Occipital lobe (tissue), 3 donors: ENCODE measurements at places on chromosomes 1 and 21. TPM values are rescaled to one million over a fixed set of nuclear protein-coding genes. Genes with fewer than 3 reads are reported as not detected.

Gene SPRR2F
- not detected for total RNA-seq

Gene SEC16B
- total RNA-seq, result 0.78 TPM

- DNase-seq, result no peak
These were observed 19.9 kb downstream of the MYOM3 start for GRCh38 chr1:24091971-24092482.

DNA sequence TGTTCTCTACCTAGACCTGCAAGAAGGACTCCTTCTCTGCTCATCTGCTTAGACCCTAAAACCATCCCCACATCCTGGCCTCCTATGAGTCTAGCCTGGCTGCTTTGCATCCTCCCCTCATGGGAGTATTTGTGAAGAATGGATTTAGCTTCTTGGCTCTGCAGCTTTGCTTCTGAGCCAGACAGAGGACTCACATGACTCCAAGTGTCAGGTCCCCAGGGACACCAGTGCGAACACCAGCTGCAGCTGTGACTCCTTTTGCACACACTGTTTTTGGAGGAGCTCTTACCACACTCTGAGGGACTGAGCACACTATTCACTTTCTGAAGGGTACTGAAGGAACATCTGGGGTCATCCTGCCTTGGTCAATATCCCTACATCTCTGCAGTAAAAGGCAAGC is 131.8 kb upstream of the SGIP1 start:
- peak; percentile 4 for DNase-seq

GRCh38 chr1:79293611-79294010 is 287.1 kb upstream of the ADGRL4 start:
- DNase-seq, result no peak

Gene SIM2
- total RNA-seq, result not detected

DNA sequence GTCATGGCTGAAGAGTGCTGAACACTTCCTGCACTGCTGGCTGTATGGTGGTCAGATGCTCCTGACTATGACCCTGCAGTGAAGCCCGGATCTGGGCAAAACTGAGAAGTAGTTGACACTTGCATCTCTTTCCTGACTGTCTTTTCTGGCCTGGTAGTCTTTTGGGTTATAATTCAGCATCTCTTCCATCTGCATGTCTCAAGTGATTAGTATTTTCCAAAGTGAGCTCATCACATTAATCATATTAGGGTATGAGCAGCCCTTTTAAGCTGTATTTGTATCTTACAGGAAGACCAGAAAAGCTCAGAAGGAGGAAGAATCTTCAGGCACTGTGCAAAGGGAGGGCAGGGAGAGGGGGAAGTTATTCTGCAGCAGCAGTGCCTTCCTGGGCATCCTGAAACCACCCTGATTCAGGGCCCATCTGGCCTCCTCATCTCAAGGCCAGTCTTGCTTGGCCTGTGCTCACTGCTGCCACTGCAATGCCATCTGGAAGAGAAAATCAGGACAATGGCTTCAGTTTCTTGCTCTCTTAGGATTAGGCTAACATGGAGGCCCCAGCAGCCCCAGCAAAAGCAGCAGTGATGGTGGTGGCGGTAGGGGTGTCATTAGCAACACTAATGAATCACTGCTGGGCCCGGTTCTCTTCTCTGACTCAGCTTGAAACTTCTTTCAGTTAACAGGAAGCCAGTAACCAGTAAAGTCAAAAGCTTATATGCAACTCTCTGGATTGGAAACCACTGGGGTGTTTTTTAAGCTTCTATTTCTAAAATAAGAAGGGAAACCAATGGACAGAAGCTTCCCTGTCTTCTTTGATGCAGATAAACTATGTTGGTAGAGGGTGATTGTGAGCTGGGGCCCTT is 63.3 kb upstream of the WDR26 start:
- DNase-seq, result peak; percentile 44

GRCh38 chr1:207344221-207344620 is 22.7 kb downstream of the CD55 start:
- no peak for DNase-seq

- DNase-seq, result no peak
These were observed 22.3 kb downstream of the BTG3 start for GRCh38 chr21:17590430-17590829.

Gene RXFP4
- total RNA-seq, result not detected

GRCh38 chr1:116170721-116171589 is 59.8 kb downstream of the MAB21L3 start:
- no peak for DNase-seq

DNA sequence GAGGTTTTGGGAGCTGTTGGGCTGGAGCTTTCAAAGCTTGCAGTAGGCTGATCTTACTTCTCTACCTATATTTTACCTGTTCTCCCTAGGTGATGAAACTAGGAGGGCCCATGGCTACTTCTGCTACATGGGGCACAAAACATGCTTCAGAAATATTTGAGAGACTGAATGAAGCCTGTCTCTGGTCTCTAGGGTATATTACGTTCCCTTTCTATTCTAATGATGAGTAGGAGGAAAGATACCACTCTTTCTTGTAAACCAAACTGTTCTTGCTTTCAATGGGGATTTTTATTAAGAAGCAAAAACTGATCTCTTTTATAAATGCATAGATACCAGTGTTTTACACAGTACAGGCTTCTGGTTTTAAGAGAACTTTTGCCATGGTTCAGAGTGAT is 103.1 kb downstream of the GALNT2 start:
- no peak for DNase-seq

DNA sequence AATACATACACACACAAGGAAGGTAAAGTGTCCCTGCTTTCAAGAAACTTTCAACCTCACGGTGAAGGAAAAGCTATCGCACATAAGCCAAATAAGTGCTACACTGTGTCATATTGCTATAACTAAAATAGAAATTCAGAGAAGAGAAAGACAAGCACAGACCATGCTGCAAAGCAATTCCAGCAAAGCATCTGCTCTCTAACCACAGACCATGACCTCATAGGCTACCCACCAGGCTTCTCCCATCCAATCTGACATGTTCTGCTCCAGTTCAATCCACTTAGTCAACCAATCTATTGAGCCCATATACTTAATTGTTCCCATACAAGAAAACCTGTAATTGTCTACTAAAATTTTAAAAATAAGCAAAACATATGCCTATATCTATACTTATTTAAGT is 211.3 kb downstream of the BARHL2 start:
- DNase-seq, result no peak

DNA sequence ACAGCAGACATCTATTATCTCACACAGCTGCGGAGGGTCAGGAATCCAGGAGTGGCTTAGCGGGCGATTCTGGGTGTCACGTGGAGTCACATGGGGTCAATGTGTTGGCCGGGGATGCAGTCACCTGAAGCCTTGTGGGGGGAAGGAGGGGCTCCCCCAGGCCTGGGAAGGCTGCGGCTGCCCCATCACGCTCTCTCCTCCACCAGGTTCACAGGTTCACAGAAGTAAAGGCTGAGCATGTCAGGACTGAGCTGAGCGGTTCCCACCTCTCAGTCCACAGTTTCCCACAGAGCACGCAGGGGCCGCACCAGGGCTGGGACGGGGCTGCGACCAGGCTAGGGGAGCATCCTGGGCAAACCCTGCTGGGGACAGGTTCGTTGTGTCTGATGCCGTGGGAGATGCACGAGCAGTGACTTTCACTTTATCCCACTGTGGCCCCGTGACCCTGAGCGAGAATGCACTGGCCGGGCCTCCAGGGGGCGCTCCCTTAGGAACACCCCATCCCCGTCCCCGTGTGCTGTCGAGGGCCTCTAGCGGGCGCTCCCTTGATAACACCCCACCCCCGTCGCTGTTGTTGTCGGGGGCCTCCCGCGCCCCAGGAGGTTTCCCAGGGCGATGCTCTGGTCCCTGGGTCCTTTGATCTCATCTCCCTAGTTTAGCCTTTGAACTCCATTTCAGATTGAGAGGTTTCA is 73.2 kb upstream of the TRAPPC10 start:
- peak; percentile 27 for DNase-seq

DNA sequence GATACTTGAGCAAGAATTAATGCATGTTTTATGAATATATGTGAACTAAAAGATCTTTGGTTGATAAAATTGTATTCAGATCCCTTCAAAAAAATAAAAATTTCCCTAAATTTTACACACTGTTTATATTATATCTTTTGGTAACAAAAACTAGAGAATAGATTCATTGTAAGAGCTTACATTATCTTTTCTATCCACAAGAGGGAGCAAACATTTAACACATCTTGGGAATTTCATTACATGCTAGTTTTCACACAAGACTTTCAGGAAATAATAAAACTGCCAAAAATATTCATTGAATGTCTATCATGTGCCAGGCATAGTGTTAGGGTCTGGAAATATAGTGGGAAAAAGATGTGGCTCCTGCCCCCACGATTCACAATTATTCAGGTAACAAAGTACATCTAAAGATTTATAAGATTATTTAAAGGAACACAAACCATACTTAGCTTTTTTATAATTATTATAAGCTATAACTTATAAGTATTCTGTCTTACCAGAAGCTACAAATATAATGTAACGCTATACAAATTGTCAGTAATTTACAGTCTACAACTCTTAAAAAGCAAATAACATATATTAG is 30.6 kb downstream of the FAF1 start:
- no peak for DNase-seq

Gene OR2M3
- total RNA-seq, result 0.16 TPM
